ENCODE measurements at places on chromosomes 16 and 17.

DNA sequence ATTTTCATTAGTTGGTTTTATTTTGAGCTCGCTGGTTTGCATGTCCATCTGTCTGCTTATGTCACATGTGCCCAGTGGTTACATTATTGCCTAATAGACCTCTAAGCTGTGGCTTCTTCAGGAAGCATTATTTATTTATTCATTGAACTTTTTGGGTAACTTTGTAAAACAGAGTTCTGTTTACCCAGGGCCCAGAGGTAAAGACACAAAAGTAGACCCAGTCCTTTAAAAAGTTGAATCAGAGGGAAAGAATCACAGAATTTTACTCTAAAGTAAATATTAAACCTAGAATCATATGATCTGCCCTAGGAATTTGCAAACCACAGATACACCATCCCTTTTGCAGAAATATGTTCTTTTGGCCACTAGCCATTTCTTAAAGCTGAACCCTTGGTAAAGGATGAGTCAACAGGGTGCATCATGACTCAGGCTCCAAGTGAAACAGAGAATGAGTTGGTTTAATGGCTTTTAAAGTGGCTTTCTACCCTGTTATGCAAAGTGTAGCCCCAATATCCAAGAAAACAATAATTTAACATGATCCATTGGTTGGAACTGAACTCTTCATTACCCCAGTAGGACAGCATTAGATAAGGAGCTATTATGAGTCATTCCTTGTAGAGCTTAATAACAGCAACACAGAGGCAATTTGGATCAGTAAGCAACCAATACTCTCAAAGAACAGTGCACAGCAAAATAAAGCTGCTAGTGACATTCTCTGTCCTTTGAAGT is 236.3 kb downstream of the KCNJ2 start:
- DNase-seq: no peak

DNA sequence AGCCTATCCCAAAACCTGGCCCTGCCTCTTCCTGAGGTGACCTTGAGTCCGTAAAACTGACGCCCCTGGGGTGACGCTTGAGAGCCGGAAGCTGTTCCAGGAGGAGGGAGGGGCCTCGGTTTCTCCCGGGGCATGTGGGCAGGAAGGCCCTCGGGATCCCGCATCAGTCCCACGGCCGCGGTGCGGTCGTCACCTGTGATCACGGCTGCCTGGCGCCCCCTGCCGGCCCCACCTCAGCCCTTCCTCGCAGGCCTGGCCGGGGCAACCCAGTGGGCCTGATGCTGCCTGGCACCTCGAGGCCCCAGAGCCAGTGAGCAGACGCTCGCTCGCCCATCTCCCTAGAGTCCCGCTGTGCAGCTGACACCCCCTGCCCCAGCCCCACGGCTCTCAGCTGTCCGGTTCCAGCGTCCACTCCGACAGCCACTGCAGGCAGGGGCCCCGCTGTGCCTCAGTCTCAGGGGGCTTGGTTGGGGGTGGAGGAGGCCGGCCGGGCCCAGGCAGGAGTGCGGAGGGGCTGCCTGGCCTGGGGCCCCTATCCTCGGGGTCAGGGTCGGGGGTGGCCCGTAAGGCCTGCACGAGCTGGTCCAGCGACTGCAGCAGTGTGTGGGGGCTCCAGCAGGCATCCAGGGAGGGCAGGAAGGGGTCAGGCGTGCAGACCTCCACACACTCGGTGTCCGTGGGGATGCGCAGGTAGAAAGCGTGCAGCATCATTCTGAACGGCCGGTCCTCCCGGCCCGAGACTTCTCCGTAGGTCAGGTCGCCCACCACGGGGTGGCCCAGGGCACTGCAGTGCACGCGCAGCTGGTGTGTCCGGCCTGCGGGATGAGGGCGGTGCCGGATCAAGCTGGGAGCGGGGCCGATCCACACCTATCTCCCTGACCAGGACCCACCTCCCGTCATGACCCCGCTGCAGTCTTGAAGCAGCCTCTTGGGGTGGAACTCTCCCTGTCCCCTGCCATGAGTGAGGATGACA is 2.3 kb downstream of the RPUSD1 start:
- peak; percentile 63 for DNase-seq

DNA sequence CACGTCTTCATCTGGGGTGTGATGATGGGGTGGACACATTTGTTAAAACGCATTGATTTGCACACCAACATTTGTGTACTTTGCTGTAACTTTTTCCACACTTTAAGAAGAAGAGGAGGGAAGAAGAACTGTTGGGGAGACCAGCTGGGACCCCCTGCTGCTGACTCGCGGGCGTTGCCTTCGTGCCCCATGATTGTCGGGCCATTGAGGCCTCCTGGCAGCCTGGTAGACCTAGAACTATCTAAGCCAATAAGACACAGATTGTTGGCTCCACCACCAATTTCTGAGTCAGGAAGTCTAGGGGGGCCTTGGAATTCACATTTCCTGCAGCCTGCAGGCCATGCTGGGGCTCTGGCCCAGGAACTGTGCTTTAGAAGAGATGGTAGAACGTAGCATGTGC is 105.5 kb downstream of the TNFRSF13B start:
- DNase-seq: no peak

DNA sequence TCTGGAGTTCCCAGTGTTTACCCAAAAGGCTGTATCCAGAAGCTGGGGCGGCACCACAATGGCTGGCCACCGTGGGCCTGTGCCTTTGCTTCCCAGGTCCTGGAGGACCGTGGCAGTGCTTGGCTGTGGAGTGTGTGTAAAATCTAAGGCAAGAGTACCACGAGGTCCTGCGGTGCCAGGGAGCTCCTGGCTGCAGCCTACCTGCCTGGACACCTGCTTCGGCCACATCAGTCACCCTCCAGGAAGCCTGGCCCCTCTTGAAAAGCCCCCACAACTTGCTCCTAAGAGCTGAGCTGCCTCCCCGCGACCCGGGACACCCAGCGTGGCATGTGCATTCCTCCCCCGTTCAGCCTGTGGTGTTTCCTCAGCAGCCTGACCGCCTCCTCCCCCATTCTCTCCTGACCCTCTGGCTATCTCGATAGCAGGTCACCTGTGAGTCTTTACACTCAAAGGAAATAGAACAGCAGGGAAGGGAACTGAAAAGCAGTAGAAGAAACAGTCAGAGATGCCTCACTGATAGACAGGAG is 7.9 kb downstream of the TIMM22 start:
- no peak for DNase-seq

DNA sequence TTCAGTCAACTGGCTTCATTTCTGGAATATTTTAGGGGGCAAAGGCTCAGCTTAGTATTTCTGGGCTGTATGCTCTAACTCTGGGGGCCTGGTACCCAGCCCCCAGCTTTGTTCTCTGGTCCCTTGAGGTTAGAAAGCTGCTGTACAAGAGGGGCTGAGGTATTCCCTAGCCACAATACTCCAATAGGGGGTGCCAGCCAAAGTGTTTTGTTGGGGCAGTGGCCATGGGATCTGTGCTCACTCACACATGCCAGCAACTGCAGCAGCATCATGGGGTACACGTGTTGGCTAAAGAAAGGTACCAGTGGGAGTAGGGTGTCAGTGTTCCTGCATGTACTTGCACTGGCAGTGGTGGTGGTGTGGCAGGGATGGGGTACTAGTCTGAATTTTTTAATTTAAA is 257.3 kb downstream of the CA10 start:
- DNase-seq: no peak

GRCh38 chr16:1575578-1575977 is 36.3 kb downstream of the IFT140 start:
- DNase-seq: no peak

DNA sequence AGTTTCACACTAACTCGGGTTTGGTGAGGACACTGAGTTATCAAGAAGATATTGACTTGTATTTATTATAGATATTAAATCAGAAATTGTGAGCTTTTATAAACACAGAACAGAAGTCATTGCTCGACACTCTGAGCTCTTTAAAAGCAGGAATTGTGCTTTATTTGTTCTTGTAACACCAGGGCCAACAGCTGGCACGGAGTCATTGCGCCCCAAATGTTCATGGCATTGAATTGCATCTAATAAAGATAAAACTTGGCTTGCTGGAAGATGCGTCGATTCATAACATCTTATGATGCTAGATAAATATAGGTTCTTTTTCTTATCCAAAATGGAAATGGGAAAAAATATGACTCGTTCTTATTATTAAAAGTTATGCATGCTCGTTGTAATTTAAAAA is 11.8 kb upstream of the MLYCD start:
- DNase-seq: no peak

- no peak for DNase-seq
Measured at GRCh38 chr16:79163691-79164387, 436.7 kb downstream of the MAF start.

- no peak for DNase-seq
Measured at GRCh38 chr16:81181013-81181720, 57.3 kb upstream of the BCO1 start.
